ENCODE measurements at places on chromosomes 2 and 18. TPM values are rescaled to one million over a fixed set of nuclear protein-coding genes. Genes with fewer than 3 reads are reported as not detected.

ADGRF3 gene
- total RNA-seq = 3.7 TPM

PFN4 gene
- total RNA-seq = not detected

STARD6 gene
- 0.20 TPM for total RNA-seq

CHST9 gene
- not detected for total RNA-seq

ANO7 gene
- 1.1 TPM for total RNA-seq

FAM124B gene
- 0.15 TPM for total RNA-seq

EVX2 gene
- total RNA-seq = not detected

TUBA3D gene
- not detected for total RNA-seq

C2orf78 gene
- not detected for total RNA-seq

RESP18 gene
- total RNA-seq = not detected

DNA sequence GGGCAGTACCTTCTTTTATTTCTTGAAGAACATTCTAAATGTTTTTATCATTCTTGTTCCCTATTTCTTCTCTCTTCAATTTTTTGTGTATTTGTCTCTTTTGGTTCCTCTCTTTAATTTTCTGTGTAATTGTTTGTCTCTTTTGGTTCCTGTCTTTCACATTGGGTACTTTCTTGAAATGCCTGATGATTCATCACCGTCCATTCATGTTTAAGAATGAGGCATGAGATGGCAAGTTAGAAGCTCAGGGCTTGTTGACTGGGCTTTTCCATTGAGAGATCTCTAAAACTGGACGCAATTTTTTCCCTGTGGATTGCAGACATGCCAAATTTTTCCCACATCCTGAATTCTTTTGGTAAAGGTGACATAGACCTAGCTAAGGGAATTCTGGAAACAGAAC is 33.7 kb upstream of the IL1R2 start:
- H3K36me3 ChIP-seq = peaks cover 3% of the 10 kb centered on the region
- H3K4me1 ChIP-seq = no peaks in the 10 kb centered on the region
- H3K27me3 ChIP-seq = no peaks in the 10 kb centered on the region
- no peak overlapping the region for H3K4me3 ChIP-seq
- H3K27ac ChIP-seq = no peak overlapping the region

- H3K36me3 ChIP-seq = peaks cover 3% of the 10 kb centered on the region
- peak overlapping the region; percentile 77 for H3K27ac ChIP-seq
Observed at GRCh38 chr2:105926960-105927678, 182.4 kb downstream of the NCK2 start.

GRCh38 chr2:65430603-65431420 is 1.6 kb downstream of the SPRED2 start:
- peaks cover 6% of the 10 kb centered on the region for H3K4me1 ChIP-seq
- H3K4me3 ChIP-seq = peak overlapping the region; percentile 80
- peak; percentile 70 for DNase-seq

DNA sequence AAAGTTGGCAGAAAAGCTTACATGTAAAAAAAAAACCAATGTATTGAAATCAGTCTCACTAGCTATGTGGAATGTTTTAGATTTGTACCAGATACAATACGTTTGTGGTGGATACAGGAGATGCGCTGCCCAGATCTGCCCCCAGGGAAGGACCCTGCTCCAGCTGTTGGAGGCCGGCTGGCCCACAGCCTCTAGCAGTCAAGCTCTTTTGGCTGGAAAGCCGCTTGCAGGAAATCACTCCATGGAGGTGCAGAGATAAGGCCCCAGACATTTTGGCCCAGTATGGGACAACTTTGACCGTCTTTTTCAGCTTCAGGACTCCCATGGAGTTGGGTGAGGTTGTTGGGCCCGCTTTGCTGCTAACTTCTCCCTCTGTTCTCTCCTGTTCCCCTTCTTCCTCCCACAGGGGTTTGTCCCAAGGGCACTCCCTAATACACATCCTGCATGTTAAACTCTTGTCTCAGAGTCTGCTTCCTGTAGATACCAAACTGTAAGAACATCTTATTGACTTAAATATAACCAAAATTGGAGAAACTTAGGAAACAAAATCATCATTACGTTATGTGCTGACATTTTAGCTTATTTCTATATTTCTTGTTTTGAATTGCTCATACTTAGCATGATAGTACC is 1.7 kb upstream of the QPCT start:
- H3K4me3 ChIP-seq = no peak overlapping the region
- H3K36me3 ChIP-seq = no peaks in the 10 kb centered on the region
- DNase-seq = no peak
- no peak overlapping the region for H3K27ac ChIP-seq

DNA sequence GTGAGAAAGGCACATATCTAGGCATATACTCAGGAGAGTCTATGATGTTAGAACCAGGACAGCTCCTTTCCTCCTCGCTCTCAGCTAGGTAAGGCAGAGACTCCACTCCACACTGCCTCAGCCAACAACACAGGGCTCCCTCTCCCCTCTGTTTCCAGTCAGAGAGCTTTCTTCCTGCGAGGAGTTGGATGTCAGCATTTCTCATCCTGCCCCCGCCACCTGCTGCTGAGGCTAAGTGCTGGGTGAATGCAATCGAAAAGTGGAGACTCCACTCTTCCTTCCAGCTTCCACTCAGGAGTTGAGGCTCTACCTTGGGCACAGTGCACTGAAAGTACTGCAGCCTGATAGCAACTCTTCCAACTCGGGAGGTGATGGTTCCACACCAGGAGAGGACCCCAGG is 177.2 kb upstream of the RAB6C start:
- no peaks in the 10 kb centered on the region for H3K4me1 ChIP-seq
- no peak for DNase-seq
- H3K4me3 ChIP-seq = no peak overlapping the region
- peaks cover 8% of the 10 kb centered on the region for H3K27me3 ChIP-seq
- H3K27ac ChIP-seq = no peak overlapping the region

DNA sequence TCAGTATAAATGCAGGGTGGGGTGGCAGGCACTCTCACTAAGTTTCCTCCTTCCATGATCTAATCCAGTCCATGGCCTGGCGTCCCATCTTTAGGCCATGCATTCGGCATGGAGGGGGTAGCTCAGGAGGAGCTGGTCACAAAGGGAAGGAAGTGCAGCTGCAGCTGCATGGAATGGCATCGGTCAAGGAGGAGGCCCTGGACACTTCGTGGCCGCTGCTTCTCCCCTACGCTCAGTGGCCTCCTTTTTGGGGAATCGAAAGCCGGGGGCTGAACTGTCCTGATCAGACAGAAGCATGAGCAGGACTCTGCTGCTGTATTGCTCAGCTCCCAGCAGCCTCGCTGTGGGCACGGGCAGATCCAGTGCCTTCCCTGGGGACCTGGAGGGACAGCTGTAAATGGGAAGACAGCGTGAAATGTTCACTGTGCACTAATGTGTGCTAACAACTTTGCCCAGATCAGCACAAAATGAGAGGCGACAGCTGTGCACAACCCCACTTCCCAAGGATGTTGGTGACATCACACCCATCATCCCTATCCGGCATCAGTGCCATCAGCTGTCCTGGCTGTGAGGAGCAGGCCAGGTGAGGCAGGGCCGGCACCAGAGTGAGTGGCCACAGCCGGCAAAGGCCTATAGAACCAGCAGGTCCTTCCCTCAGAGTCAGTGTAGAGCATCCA is 520.1 kb upstream of the RAB6C start:
- no peak overlapping the region for H3K27ac ChIP-seq
- no peak overlapping the region for H3K4me3 ChIP-seq
- no peaks in the 10 kb centered on the region for H3K27me3 ChIP-seq
- DNase-seq = no peak
- no peaks in the 10 kb centered on the region for H3K36me3 ChIP-seq
- no peaks in the 10 kb centered on the region for H3K4me1 ChIP-seq

DNA sequence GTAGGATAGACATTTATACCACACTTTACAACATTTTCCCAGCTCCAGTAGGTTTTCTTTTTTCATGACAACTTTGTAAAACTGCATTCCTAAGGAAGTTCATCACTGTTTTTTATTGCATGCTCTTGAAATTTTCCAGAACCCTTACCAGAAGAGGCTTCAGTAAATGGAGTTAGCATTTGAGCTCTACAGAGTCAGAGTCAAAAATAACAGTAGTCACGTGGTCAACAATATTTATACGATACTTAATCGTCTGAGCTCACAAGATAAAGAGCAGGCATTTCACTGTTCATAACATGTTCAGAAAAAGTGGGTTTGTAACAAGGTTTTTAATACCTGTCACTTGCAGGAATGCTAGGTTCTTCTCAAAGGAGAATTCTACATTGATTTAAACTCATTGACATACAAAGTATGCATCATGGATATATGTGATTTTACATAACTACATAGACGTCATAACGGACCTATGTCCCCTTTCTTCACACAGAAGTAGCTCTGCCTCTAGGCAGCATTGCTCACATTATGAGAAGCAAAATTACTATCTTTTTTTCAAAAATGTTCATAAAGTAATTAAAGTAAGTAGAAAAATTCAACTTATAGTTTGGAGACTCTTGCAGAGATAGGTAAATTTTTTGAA is 187.0 kb upstream of the COL3A1 start:
- no peak overlapping the region for H3K4me3 ChIP-seq
- no peak overlapping the region for H3K27ac ChIP-seq
- no peaks in the 10 kb centered on the region for H3K27me3 ChIP-seq
- no peaks in the 10 kb centered on the region for H3K4me1 ChIP-seq

DNA sequence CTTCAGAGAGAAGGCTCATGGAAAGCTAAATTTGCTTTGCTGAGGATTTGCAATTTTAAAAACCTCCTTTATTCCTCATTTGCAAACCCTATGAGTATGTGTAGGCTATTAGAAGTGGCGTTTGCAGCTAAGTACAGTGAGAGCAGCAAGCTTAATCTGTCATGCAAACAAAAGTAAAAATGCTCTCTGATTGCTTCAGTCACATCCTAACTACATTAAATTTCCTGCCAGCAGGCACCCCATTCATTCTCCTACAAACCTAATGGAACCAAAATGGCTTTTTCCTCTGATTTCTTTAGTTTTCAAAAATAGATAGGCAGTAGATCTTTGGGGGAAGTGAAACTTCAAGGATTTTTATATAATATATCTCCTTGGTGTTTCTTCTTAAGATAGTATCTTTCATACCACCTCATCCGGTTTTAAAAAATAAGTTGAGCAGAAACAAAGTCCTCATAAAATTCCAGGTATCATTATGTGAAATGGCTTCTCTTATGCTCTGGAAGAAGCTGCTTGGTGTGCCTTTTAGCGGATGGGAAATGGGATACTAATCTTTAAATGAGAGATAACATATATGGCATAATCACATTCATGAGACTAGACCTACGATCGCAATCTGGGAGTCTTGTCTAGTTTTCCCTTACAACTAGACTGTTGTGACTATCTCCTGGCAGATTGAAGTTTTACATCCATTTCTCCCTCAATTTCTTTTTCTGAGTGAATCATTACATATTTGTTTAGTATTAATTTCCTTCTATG is 49.1 kb downstream of the CLIP4 start:
- H3K27me3 ChIP-seq = no peaks in the 10 kb centered on the region
- H3K36me3 ChIP-seq = peaks cover 23% of the 10 kb centered on the region
- DNase-seq = no peak
- H3K4me3 ChIP-seq = no peak overlapping the region
- no peaks in the 10 kb centered on the region for H3K4me1 ChIP-seq
- H3K27ac ChIP-seq = no peak overlapping the region

- no peaks in the 10 kb centered on the region for H3K27me3 ChIP-seq
- H3K4me1 ChIP-seq = peaks cover 46% of the 10 kb centered on the region
- peak overlapping the region; percentile 90 for H3K4me3 ChIP-seq
Observed at GRCh38 chr2:54558188-54559005, 102.3 kb downstream of the SPTBN1 start.

GRCh38 chr18:42559069-42559690 is 556.3 kb downstream of the RIT2 start:
- no peak overlapping the region for H3K4me3 ChIP-seq
- DNase-seq = no peak
- H3K36me3 ChIP-seq = no peaks in the 10 kb centered on the region

- H3K27me3 ChIP-seq = peaks cover 25% of the 10 kb centered on the region
- H3K4me1 ChIP-seq = peaks cover 18% of the 10 kb centered on the region
- H3K4me3 ChIP-seq = no peak overlapping the region
Observed at GRCh38 chr2:33267756-33268155, 208.7 kb upstream of the RASGRP3 start.

- H3K36me3 ChIP-seq = peaks cover 66% of the 10 kb centered on the region
- H3K27me3 ChIP-seq = no peaks in the 10 kb centered on the region
- no peak for DNase-seq
- H3K4me3 ChIP-seq = no peak overlapping the region
Observed at GRCh38 chr2:237758185-237758584, 40.4 kb upstream of the RBM44 start.

DNA sequence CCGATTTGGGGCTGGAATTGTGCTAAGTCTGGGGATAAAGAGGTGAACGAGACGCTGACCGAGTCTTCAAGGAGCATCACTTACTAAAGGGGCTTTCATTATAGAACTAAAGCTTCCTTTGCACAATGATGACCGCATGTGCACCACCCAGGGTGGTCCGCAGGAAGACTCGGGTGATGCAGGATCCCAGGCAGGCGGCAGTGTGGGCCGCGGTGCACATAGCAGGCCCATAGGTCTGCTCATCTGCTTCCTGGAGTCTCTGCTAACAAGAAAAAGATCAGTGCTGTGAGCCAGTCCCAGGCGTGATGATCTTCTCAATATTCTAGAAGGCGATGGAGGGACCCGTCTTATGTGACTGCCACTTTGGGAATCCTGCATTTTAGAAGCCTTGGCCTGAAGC is 122.8 kb downstream of the PXDN start:
- no peaks in the 10 kb centered on the region for H3K27me3 ChIP-seq
- no peaks in the 10 kb centered on the region for H3K4me1 ChIP-seq
- H3K4me3 ChIP-seq = no peak overlapping the region
- no peak for DNase-seq
- no peak overlapping the region for H3K27ac ChIP-seq
- no peaks in the 10 kb centered on the region for H3K36me3 ChIP-seq

GRCh38 chr2:102061286-102061699 is 69.5 kb downstream of the IL1R2 start:
- no peak for DNase-seq
- H3K4me3 ChIP-seq = no peak overlapping the region
- H3K36me3 ChIP-seq = peaks cover 2% of the 10 kb centered on the region
- no peaks in the 10 kb centered on the region for H3K27me3 ChIP-seq
- H3K4me1 ChIP-seq = peaks cover 34% of the 10 kb centered on the region

GRCh38 chr2:163453920-163454319 is 281.9 kb downstream of the FIGN start:
- no peaks in the 10 kb centered on the region for H3K36me3 ChIP-seq
- no peak overlapping the region for H3K27ac ChIP-seq
- H3K27me3 ChIP-seq = no peaks in the 10 kb centered on the region
- no peak overlapping the region for H3K4me3 ChIP-seq
- no peaks in the 10 kb centered on the region for H3K4me1 ChIP-seq

Measured in activated CD8-positive, alpha-beta memory T cell treated with anti-CD3 and anti-CD28 coated beads, Interleukin-2, amount 10 ng/mL, durations not matched to agents 7 days and 5 days (primary cell).